ENCODE measurements at places on chromosomes 12 and 14.

DNA sequence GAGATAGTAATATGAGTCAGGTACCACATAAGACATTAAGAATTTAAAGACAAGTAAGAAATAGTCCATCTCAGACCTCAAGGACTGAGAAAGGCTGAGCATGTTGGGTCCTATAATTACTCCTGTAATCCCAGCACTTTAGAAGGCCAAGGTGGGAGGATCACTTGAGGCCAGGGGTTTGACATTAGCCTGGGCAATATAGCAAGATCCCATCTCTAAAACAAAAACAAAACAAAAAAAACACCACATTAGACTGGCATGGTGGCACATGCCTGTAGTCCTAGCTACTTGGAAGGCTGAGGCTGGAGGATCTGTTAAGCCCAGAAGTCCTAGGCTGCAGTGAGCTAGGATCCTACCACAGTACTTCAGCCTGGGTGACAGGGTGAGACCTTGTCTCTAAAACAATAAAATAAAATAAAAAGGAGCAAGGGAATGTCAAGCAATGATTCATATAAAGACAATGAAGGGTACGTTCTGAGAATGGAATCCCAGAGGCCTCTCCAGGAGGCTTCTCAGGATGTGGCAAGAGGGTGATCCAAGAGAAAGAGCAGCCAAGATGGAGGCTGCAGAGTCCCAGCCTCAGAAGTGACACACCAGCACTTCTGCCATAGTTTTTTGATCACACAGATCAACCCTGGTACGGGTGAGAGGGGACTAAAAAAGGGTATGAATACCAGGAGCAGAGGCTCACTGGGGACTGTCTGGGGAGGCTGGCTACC, 206.4 kb downstream of the CRADD start:
- no peak for DNase-seq

DNA sequence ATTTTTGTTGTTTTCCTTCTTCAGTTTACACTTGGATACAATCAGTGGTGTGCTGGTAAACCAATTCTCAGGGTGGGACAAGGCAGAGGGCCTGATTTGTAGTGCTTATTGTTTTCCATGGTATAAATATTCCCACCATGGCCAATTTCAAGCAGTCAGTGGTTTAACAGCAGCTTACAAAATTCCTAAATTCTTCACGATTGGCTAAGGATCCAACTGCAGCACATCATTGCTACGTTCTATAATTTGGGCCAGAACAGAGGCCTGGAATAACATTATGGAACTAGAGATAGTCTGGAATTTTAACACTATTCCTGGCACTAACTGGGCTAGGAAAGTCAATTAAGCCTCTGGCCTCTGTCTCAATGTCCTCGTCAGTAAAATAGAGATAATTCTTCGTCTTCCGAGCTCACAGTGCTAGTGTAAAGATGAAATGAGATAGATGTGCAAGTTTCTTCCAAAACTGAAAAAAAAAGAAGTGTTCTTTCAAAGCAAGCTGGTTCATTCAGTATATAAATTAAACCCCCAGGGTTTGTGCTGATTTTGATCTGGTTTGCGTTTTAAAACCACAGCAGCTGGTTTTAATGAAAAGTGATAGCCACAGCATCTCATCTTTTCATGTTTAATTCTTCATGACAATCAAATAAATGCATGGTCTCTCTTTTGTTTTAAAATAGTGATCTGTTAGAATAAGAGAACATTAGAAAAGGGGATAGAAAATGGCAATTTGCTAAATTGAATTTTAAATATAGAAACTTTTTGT, 104.1 kb downstream of the EPS8 start:
- no peak for DNase-seq

DNA sequence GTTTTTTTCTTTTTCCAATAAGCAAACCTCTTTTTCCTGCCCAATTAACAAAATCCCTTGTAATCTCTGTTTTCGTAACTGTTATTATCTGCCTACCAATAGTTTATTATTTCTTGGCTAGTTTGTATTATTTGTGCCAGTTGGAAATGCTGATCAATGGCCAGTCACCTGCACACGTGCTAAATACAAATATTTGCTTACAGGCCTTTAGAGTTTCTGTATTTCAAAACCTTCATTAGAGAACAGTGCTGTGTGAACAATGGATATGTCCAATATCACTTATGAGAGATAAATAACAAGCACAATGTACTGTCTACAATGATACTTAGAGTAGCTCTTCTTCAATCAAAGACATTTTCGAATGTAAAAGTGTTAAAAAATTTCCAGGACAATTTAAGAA, 10.8 kb upstream of the DYRK2 start:
- no peak for DNase-seq

DNA sequence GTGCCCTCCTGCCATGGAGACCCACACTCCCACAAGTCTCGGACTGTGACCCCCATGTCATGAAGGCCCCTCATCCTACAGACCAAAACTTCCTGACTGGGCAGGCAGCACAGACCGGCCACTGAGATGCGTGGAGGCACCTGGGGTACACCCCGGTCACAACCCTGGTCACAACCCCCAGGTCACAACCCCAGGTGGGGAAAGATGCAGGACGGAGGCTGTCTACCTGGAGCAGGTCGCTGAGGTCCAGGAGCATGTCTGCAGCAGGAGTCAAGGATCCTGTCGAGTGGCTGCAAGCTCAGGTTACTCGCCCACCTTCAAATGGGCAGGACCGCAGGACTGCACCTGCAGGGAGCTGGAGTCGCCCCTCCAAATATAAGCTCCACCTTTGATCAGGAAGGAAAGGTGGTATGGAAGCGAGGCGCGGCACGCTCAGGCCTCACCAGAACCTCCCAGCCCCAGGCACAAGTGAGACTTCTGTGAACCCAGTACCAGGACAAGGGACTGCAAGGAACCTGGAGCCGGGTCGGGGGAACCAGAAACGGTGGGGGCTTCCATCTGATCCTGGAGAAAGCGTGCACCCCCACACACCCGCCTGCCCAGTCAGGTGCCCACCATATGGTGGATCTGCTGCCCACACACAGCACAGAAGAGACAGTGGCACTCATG, 8.1 kb downstream of the BTBD6 start:
- no peak for DNase-seq

- peak; percentile 12 for DNase-seq
Measured at GRCh38 chr12:101670007-101670671, 27.3 kb upstream of the CHPT1 start.

- DNase-seq = no peak
Measured at GRCh38 chr14:90654831-90655276, 161.4 kb downstream of the TTC7B start.

DNA sequence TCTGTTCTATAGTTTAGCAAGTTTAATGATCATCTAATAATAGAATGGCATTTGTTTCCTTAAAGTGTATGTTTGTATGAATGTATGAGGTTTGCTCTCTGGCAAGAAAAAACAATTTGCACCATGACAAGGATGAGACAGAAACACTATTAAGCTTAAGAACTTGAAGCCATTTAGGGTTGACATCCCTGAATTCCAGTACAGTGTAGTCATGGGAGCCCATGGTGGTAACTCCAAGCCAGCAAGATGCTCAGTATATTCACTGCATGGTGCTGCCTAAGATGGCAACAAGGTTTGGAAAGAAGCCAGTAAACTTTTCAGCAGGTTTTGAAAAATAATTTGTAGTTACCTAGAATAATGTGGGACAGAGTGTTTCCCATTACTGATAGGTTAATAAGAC, 158.6 kb downstream of the PRIMA1 start:
- no peak for DNase-seq

GRCh38 chr14:38105106-38105702, 102.5 kb upstream of the SSTR1 start:
- DNase-seq = no peak

- no peak for DNase-seq
Measured at GRCh38 chr14:80468331-80469122, 257.2 kb upstream of the DIO2 start.
